Stimulated activated CD4-positive, alpha-beta T cell treated with anti-CD3 and anti-CD28 coated beads, Interleukin-4, amount 100 ng/mL, for 1 hour (primary cell): ENCODE measurements at places on chromosomes 13 and 19.
A peak's percentile ranks its signal among the peaks of the same experiment; 100 is the strongest.

GRCh38 chr13:51283371-51283770 is 56.1 kb upstream of the SERPINE3 start:
- DNase-seq = no peak

DNA sequence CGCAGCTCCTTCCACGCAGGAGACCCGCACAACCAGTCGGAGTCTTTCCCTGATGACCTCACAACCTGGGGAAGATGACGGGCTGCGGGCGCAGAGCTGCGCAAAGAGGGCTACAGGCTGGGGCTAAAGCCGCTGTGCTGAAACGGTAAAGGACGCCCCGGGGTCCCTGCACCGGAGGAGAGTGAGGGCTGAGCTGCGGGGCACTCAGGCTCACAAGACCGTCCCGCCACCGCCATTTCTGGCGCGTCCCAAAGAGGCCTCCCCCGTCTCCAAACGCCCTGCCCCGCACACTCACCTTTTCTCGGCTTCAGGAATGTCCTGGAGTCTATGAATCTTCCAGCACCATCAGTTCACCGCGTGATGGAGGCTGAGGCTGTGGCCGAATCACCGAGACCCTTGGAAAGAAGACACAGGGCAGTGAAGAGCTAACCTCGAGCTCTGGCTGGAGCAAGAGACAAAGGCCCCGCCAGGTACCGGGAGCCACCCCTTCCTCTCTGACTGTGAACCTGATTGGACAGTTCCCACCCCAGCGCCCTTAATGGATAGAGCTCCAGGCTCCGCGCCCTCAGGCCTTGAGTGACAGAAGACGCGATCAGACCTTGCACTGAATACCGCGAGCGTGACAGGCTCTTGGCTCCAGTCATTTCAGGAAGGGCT is 41.8 kb upstream of the ZNF429 start:
- peak; percentile 30 for DNase-seq

- no peak for DNase-seq
Measured at GRCh38 chr13:94168783-94169453, 310.6 kb downstream of the DCT start.

DNA sequence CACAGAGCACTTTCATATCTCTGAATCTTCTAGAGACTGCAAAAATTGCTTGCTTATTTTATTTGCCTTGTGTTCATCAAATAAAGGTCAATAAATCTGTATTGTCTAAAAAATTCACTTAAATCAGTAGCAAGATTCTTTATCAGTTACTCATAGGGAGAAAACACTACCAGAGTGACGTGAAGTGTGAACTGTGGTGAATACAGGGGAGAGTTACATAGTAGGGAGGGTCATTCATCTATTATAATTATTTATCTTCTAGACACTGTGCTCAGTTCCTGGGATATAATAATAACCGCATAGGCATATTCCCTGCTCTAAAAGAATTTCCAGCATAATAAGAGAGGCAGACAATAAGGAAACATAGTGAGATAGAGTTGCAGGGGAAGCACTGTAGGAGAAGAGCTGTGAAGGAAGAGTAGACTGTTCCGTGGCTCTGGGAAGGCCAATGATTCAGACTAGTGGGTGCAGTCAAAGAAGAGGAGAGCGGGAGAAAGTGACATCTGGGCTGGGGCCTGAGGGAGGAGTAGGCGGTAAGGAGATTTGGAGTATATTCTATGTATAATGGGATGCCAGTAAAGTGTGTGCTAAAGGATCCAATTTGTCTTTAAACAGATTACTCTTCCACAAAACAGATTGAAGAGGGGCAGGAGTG is 84.0 kb upstream of the TDRD3 start:
- DNase-seq = no peak

DNA sequence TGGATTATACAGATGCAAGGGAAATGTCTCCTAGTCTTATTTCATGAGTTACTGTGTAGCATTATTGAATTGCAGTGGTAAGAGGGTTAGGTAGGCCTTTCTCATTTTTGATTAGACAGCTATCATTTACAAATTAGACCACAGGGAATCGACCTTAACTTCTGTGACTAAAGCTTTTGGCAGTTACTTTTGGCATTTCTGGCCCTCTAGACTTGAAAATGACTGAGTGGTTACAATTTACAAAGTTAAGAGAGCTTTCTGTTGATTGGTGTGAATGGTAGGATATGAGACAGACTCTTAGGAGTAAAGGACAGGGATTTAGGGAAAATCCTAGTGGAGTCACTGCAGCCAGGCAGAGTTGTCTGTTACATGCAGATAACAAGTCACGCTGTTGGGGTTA is 86.1 kb downstream of the GGACT start:
- no peak for DNase-seq

GRCh38 chr19:29881386-29881785 is 60.7 kb upstream of the URI1 start:
- DNase-seq = no peak

GRCh38 chr19:13163609-13164342 is 13.6 kb downstream of the IER2 start:
- peak; percentile 42 for DNase-seq

- no peak for DNase-seq
Measured at GRCh38 chr19:3136684-3137055, 837 bp downstream of the GNA15 start.

DNA sequence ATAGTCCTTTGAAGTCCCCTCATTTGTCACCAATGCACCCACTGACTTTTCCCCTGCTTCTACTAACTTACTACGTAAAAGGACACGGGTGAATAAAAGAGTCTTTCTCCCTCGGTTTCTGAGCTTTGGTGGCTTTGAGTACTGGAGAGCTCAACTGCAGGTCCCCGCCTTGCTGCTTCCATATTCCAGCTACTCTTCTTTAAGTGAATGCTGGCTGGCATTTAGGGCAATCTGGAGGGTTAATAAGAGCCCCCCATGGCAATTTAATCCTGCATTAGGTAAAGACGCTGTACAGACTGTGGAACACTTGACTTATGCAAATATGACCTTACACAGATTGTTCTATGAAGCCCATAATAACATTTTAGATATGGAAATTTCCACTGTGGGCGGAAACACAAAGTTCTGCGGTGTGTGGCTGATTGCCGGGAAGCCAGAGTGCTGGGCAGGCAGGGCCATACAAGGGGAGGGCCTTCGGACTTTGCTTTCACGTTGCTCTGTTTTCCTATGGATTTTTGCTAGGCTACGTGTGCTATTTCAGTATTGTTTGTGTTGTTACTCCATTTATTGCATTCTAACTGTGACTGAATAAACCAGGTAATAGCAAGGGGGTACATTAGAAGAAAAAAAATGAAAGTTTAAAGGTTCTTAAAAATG is 97.5 kb downstream of the SLC10A2 start:
- no peak for DNase-seq

DNA sequence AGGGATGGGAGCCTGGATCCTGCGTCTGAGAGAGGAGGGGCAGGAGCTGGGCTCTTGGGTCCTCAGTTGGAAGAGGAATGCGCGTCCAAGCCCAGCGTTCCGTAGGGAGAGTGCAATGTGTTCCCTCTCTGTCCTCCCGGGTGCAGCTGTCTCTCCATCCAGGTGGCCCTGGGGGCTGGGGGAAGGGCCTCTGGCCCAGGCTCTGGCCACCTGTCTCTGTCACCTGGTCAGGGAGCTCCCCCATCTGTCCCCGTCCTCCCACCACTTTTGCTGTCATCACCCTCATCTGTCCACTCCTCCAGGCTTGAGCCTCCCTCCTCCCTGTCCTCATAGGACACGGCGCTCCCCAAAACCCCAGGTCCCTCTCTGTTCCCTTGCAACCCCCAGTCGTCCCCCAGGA is 3.7 kb upstream of the SBK2 start:
- DNase-seq = no peak

DNA sequence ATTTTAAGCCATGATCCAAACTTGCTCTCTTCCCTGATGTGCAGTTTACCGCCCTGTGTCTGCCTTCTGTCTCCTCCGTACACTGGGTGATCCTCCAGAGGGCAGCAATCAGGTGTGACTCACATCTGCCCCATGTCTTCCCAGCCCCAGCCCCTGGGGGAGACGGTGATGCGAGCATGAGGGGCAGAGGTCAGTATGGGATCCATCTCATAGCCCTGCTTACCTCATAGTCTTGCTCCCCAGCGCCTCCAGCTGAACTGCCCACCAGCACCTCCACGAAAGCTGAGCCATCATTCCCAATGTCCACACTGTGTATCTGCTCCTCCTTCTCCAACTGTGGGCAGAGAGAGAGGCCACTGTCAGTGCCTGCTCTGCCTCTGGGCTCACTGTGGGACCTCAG is 14.6 kb downstream of the XRCC1 start:
- DNase-seq = no peak

- DNase-seq = no peak
Measured at GRCh38 chr19:15265850-15266248, 33.6 kb upstream of the EPHX3 start.

GRCh38 chr13:47306991-47307390 is 410.1 kb upstream of the HTR2A start:
- no peak for DNase-seq

DNA sequence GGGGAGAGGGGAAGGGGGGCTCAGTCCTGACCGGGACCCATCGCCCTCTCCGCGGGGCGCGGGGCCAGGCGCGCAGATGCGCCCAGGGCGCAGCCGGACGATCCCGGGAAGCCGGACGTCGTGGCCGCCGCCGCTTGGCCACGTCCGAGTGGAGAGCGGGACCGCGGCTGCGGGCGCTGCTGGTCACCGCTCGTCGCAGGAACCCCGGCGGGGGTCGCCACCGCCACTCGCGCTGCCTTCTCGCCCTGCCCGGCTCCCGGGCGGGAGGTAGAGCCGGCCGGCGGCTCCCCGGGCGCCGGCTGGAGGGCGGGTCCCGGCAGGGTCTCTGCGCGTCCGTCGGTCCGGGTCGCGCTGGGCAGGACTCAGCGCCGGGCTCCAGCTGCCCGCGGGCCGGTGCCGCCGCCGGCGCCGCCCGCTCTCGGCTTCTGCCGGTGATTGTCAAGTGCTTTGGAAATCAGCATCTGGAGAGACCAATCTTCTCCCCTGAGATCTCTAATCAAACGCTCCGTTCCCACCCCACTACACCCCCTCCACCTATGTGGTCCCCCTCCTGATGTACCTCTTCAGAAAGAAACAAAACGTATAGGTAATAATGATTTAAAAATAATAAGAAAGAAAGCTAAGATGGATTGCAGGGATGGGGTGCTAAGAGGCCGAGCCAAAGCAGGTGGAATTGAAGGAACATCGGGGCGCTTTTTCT is 464.4 kb downstream of the ITGBL1 start:
- no peak for DNase-seq

GRCh38 chr13:42751693-42752092 is 29.7 kb upstream of the FAM216B start:
- no peak for DNase-seq

DNA sequence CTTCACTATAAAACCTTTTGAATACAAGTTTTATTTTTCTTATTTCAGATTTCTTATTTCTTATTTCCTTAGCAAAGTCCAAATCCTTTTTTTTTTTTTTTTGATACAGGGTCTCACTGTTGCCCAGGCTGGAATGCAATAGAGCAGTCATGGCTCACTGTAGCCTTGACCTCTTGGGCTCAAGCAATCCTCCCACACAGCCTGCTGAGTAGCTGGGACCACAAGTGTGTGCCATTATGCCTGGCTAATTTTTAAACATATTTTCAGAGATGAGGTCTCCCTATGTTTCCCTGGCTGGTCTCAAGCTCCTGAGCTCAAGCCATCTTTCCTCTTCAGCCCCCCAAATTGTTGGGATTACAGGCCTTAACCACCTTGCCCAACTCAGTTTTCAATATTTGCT is 334.3 kb downstream of the DLEU7 start:
- DNase-seq = no peak

- DNase-seq = no peak
Measured at GRCh38 chr13:92390217-92390616, 836.4 kb upstream of the GPC6 start.

GRCh38 chr19:13053761-13054625 is 48.7 kb downstream of the LYL1 start:
- DNase-seq = no peak

DNA sequence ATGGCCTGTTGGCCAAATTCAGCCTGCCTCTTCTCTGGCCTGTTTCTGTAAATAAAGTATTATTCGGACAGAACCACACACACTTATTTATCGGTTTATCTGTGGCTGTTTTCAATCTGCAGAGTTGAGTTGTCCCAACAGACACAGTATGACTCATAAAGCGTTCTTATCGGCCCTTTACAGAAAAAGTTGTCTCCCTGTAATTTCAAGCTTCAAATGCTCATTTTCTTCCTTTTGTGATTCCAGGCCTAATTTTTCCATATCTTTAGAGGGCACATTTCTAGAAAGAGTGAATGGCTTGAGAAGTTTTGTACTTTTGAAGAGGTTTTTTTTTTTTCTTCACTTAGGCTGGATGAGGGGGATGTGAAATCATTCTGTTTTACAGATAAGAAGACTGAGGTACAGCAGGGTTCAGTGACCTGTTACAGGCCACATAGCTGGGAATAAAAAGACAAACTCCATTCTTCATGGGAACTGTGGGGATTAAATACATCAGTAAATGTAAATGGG is 440.9 kb downstream of the TSHZ3 start:
- no peak for DNase-seq

DNA sequence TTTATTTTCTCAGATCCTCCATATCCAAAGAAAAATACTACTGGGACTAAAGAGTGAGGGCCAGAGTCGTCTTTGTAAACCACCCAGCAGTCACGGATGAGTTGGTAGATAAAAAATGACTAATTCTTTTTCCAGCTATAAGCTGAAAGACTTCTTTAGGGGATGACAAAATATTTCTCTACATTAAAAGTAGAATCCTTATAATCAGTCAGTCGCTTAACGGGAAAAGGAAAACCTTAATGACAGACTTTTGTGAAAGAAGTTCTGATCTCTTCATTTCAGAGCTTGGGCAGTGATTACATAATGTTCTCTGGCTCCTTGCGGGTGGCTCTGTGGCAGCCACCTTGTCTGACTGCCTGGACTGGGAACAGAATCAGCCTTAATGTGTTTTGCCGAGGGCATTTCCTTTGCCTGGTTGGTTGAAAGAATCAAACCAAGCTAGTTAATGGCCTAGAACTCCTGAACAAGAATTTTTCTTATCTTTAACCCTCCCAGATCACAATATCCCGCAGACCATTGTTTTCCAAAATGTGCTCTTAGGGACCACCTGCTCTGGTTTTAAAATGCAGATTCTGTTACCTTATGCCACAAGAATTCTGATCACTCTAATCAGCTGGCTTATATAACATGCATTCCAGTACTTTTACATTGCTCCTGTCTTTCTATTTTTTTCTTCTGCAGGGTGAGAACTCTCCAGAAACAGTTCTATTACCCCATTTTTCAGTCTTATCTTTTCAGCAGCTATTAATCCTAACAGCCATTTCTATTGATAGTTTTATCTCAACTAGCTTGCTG is 2.5 kb downstream of the ITM2B start:
- DNase-seq = no peak

DNA sequence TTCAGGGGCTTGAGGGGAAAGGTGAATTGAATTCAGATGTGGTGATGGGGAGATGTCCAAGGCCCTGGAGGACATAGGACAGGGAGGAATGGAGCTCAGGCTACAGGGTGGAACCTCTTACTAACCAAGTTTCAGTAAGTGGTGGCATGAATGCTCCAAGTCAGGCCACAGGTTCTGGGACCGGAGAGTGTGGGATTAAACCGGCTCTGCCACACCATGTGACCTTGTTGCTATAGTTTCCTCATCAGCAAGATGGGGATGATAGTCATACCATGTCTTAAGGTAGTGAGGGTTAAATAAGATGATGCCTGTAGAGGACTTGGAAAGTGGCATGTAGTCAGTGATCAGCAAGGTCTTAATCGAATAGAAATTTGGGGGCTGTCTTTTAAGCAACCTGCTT is 16.3 kb downstream of the GPR183 start:
- no peak for DNase-seq
